Astrocyte of the hippocampus (primary cell): ENCODE measurements at places on chromosomes 11 and 22.

DNA sequence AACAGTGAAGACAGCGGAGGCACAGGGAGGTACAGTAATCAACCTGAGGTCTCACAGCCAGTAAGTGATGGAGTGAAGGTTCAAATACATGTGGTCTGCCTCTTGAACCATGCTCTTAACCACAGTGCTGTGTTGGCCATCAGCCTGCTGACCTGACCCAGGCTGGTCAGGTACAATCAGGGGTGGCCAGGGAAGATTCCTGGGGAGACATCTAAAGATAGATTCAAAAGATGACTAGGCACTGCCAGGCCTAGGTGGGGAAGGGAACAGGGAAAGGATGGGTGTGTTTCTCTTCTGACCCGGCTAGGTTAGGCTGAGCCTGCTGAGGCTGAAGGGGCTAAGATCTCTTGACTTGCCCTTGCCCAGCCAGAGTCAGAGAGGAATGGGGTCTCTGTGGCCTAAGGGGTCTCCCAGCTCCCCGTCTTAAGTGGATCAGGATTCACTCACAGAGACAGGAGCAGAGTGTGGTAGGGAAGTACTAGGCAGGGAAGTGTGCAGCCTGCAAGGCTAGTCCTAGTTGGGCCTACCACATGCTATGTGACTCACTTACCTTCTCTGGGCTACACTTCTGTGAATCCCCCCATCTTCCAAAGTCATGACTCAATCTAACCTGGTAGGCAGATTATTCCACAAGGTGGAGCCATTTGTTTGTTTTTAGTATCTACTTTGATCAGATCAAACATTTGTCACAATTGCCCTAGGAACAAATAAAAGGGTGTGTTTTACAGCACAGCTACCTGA, 10.4 kb upstream of the SREBF2 start:
- DNase-seq, result peak; percentile 65

DNA sequence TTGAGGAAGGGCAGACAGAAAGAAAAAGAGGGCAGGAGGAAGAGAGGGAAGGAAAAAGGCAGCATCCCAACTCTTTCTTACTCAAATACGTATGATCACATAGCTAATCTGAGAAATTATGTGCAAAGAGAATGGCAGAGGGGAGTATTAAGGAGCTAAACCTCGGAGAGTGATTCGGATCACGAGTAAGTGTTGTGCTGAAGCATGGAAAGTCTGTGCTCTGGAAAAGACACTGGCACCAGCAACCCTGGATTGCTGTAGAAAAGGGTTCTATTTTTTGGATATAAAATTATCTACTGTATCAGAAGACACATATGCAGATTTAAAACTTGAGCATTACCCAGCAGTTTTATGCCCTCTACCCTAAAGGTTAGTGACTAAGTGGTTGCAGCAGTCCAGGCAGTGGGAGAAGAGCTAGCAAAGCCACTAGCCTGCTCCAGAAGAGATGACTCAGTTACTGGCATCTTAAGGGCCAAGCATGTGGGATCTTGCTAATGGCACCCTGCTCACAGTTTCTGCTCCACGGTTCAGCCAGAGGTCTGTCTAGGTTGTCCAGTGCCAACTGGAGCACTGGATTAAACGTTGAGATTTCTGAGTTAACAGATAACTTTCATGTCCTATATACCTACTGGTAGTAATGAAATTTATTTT, 151.7 kb downstream of the SWAP70 start:
- peak; percentile 70 for DNase-seq

- no peak for DNase-seq
Measured at GRCh38 chr11:69094111-69094914, 45.6 kb downstream of the TPCN2 start.

- no peak for DNase-seq
Measured at GRCh38 chr22:35409783-35410662, 10.1 kb downstream of the MCM5 start.

DNA sequence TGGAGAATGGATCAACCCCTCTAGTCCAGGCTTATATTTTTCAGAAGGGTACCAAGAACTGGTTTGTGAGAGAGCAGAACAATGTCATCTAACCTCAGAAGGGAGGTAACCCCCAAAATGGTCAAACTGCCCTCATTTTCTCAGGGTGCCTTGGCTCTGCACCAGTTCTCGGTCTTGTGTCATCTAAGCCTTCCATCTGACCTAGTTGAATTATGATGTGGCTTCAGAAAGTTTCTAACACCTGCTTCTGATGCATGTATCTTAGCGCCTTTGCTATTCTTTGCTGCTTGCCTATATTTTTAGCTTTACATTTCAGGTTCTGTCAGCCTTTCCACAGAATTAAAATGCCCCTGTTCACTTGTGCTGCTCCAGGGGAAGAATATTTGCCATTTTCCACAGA, 91.7 kb upstream of the E2F8 start:
- DNase-seq, result no peak

- no peak for DNase-seq
Measured at GRCh38 chr11:57056735-57057134, 68.0 kb downstream of the OR5AK2 start.

GRCh38 chr11:21625982-21626381, 566.9 kb upstream of the ANO5 start:
- peak; percentile 5 for DNase-seq

DNA sequence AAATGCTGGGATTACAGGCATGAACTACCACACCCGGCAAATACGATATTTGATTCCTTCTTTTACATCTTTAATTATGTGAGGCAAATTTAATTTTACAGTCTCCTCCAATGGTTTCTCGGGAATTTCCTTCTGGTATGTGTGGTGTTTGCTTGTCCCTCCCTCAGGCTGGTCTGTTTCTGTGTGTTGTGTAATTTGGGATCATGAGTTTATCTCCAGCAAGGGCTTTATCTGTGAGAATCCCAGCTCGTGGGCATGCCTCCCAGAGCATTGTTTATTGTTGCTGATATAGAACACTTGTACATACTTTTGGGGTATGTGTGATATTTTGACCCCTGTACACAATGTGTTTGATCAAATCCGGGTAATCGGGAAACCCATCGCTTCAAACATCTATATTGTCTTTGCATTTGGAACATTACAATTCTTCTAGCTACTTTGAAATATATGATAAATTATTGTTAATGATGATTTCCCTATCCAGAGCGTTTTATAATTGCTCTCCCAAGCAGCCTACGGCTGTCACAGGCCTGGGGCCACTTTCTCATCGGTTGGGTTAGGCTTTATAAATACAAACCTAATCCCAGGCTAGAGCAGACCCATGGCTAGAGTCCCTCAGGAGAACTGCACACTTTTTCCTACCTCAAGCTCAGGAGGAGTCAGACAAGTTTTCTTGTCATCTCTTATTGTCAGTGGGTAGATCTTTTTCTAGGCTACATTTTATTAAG, 15.0 kb upstream of the PRR5 start:
- DNase-seq, result peak; percentile 51

GRCh38 chr11:109769858-109770257, 323.3 kb upstream of the ZC3H12C start:
- DNase-seq, result no peak

GRCh38 chr22:23547818-23548500, 32.1 kb downstream of the IGLL1 start:
- no peak for DNase-seq

DNA sequence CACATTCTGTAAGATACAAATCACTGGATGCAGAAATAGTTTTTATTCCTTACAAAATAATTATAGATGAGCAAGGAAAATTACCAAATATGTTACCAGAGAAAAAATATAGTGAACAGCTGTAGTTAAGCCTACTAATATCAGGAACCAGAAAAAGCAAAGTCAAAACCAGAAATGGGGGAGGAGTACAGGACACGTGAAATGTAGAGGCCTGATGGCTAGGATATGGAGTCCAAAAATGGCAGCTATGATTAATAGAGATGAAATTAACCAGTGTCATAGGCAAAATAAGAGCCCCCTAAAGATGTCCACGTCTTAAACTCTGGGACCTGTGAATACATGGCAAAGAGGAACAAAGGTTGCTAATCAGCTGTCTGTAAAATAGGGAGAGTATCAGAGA, 34.1 kb downstream of the MRE11 start:
- DNase-seq, result no peak

GRCh38 chr11:118415062-118415738, 13.8 kb downstream of the ATP5MG start:
- no peak for DNase-seq

DNA sequence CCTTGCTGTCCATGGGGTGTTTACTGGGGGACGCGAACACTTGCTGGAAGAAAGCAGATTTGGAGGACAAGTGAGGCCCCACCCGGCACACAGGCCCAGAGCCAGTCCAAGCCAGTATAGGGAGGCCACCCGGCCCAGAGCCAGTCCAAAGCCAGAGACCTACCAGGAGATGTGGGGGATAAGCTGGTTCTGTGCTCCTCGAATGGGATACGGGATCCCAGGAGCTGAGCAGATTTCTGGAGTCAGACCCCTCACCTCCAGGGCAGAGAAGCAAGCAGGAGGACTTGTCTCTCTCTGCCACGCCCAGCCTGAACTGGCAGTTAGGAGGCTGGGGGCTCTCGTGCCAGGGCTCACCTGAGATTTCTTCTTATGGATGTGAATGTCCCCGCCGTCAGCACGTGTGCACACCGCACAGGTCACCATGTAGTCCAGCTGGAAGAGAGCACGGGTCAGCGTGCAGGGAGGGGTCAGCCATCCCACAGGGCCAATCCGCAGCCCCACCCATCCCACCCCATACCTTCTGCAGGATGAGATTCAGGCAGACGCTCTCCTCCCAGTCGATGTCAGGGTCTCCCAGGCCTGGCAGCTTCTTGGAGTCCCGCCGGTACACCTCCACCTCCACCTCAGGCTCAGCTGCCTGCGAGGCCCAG, 35.3 kb downstream of the KIAA0930 start:
- no peak for DNase-seq

DNA sequence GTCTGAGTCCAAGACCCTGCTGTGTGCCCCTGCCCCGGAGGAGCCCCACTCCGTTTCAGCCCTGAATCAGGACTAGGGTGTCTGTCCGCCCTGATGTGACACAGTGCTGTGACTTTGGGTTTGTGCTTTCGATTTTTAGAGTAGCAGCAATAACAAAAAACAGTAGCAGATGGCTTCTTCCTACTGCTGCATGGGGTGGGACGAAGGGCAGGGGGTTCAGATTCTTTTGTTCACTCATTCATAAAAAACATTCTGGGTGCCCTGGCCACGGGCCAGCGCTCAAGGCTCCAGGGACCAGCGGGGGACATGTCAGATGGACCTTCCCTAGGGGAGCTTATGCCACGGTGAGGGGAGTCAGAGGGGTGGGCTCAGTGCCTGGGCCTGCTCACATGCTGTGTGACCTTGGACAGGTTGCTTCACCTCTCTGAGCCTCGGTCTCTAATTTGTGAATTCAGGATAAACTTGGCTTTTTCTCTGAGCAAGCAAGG, 24.6 kb upstream of the PRR5 start:
- DNase-seq, result no peak

DNA sequence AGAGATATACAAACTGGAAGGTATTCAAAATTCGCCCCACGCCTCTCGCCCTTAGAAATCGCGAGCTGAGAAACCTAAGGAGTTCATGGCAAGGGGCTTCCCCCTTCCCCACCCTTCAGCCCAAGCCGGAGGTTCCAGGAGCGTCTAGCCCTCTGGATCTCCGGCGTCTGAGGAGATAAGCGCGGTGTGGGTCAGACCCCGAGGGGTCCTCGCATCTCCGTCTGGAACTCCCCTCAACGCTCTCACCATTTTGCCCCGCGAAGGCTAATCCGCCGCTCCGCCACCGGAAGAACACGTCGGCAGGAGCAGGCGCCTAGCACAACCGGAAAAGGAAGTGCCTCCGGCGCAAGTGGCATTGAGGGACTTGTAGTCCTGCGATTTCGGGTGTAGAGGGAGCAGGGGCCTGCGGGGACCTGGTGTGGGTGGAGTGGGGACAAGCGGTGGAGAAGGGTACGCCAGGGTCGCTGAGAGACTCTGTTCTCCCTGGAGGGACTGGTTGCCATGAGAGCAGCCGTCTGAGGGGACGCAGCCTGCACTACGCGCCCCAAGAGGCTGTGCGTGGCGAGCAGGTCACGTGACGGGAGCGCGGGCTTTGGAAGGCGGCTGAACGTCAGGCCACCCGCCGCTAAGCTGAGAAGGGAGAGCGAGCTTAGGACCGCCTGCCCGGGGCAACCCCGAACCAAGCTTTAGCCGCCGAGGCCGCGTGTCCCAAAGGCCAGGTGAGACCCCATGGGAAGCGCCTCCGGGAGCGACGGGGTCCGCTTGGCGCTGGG, at the start of the genes FEN1 and TMEM258:
Gene FEN1 (plus strand): TSS at position 602 of the 773 bp plus-strand sequence. CDS start 2,451 bp downstream, outside the sequence.
Gene TMEM258 (minus strand): TSS at position 290 of the 773 bp plus-strand sequence. CDS start 41 bp downstream, at position 249.
- peak; percentile 96 for DNase-seq

DNA sequence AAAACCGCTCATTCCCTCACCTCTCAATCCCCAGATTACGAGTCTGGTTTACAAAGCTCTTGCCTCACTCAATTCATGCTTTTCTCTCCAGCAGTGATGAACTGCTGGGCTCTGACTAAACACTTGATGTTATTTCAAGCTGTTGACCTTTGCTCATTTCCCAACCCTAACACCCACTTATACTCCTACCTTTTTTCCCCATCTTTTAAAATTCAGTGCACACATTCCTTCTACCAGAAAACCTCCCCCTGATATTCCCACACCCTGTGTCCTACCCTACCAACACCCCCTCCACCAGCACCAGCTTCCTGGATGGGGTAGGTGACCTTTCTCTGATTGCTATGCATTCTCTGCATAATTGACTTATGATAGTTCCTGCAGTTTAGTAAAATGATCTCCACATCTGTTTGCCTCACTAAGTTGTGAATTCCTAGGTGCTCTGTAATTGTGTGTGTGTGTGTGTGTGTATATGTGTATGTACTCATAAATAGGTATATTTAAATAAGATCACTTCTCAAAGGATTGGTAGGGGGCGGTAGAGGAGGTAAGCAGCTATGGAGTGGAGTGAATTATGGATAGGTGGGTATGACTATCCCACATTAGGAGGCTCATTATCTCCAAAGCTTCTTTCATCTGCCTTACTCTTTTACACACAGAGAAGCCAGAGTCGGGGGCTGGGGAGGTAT, 842 bp downstream of the HEPACAM start:
- peak; percentile 29 for DNase-seq
